ENCODE measurements at places on chromosomes 5 and 9.

- DNase-seq: no peak
Measured at GRCh38 chr5:177204281-177204680, 70.7 kb downstream of the NSD1 start.

DNA sequence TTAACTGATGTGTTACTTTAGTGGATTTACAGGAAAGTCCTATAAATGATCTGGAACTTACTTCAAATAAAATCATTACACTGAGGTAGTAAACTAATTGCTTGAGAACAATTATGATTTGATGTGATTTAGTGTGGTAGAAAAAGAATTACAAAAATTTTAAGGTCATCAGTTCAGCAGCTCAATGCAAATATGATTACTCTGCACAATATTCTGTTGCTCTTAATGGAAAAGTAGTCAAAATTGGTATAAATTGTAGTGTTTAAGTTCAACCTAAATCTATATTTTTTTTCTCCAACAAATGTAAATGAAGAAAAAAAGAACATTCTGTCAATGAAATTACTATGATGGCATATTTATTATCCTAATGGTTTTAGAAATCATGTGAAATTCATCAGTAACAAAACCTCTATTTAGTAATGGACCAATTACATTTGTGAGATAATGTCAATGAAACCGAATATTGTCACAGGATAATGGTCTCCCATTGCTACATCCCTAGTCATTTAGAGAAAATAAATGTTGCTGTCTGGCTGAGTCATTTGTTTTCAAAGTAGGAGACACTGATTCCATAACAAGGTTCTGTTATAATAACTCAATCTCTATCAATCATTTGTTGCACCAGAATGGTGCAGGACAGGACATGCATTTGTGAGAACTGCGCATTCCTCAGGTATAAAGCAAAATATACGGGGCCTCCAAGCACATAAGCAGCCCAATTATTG lies 177.1 kb downstream of the NFIB start:
- no peak for DNase-seq

- DNase-seq: no peak
Measured at GRCh38 chr5:74491586-74491985, 148.9 kb downstream of the ENC1 start.

GRCh38 chr5:145936401-145937131 lies at the start of gene SH3RF2:
Gene SH3RF2, plus strand, starts transcription at chr5:145936578. Its CDS starts 1,351 bp downstream, at chr5:145937929.
- peak; percentile 84 for DNase-seq

DNA sequence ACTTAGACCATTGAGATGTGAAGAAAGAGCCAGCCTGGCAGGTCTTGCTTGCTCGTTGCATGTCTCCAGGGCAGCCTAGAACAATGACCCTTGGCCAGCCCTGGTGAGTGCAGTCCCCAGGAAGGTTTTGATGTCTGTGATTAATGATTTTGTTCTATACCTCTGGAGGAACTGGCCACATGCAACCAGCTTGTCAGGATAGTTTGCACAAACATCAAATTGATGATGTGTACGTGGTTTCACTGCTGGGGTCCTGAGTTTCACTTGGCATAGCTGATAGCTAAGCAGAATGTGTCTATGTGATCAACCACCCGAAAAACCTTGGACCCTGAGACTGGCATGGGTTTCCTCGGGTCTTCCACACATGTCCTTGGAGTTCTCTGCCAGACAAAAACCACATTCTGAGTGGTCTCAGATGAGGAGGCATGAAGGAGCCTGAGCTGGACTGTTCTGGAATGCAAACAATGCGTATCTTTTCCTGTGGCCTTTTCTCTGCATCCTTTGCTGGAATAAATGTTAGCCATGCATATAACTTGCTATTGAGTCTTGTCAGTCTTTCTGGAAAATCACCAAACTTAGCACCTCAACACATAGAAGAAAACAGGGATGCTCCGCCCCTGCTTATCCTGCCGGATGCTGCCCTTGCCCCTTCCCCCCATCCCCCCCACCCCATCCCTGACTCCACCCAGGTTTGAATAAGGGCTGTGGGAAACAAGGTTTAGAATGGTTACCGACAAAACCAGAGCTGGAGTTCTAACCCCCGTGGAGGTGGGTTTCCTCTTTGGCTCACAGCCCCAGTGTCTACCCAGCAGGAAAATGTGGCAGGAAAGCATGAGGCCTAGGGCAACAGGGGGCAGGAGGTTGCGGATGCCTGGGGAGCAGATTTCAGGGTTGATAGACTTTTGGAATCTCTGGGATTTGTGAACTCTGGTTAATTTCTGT lies 50.1 kb upstream of the ANKRD33B start:
- DNase-seq: no peak

DNA sequence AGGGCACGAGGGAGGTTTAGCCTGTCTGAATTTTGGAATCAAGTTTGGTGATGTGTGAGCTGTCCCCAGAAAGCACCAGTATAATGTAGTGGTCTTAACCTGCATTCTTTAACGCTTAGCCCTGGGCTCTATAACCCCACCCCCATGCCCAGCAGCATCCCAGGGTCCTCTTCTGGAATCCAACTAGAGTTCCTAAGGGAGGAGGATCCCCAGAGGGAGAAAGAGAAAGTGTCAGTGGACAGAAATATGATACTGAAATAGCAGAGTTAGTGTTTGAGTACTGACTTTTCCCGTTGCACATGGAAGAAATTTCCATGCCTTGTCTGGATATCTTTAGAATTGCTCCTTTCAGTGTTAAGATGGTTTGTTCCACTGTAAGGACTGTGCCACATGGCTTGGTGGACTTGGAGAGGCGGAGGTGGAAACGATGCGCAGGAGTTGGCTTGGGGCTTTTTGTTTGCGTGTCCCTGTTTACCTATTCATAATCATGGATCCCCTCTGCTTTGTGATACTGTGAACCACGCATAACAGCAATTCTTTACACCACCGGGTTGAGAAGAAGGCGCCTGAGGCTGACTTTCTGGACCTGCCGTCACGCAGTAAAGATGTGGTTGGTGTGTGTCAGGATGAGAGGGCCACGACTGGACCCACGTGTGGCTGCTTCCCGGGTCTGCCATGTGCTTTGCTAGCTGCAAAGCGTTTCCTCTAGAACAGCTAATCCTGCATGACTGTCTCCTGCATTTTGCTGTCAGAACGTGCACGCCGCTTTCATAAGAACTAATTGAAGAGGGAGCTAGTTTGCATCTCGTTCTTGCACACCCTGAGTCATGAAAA lies 142.3 kb downstream of the SMARCA2 start:
- DNase-seq: peak; percentile 55

GRCh38 chr5:10489810-10490426 lies 48.2 kb downstream of the ROPN1L start:
- no peak for DNase-seq

GRCh38 chr5:122751293-122751782 lies 23.5 kb upstream of the SNX2 start:
- no peak for DNase-seq

GRCh38 chr5:121630402-121630801 lies 221.3 kb upstream of the FTMT start:
- no peak for DNase-seq

GRCh38 chr9:88535226-88536022 lies 446 bp downstream of the NXNL2 start:
- no peak for DNase-seq

GRCh38 chr5:164361986-164362385 lies 856.6 kb downstream of the MAT2B start:
- DNase-seq: no peak

- DNase-seq: no peak
Measured at GRCh38 chr5:89003563-89004036, 120.6 kb upstream of the MEF2C start.

GRCh38 chr9:36217256-36217968 lies 26.7 kb downstream of the CLTA start:
- DNase-seq: no peak

DNA sequence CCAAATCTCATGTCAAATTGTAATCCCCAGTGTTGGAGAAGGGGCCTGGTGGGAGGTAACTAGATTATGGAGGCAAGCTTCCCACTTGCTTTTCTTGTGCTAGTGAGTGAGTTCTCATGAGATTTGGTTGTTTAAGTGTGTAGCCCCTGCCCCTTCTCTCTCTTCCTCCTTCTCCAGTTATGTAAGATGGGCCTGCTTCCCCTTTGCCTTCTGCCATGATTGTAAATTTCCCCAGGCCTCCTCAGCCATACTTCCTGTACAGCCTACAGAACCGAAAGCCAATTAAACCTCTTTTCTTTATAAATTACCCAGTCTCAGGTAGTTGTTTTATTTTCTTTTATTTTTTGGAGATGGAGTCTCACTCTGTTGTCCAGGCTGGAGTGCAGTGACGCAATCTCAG lies 18.2 kb upstream of the TXNDC8 start:
- no peak for DNase-seq

DNA sequence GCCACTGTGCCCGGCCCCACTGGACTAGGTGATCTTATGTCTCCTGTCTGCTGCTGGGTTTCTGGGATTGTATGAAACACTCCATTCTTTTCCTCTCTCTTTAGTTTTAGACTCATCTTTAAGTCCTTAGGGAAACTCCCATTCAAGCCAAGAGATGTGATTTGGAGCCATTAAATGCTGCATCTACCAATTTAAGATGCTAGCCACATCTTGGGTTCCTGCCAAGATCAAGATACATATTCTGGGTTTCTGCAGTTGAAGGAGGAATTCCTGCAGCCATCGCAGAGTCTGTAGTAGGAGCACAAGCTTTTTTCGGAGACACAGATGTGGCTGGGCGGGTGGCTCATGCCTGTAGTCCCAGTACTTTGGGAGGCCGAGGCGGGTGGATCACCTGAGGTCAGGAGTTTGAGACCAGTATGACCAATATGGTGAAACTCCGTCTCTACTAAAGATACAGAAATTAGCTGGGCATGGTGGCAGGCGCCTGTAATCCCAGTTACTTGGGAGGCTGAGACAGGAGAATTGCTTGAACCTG lies 23.2 kb downstream of the STXBP1 start:
- DNase-seq: no peak

DNA sequence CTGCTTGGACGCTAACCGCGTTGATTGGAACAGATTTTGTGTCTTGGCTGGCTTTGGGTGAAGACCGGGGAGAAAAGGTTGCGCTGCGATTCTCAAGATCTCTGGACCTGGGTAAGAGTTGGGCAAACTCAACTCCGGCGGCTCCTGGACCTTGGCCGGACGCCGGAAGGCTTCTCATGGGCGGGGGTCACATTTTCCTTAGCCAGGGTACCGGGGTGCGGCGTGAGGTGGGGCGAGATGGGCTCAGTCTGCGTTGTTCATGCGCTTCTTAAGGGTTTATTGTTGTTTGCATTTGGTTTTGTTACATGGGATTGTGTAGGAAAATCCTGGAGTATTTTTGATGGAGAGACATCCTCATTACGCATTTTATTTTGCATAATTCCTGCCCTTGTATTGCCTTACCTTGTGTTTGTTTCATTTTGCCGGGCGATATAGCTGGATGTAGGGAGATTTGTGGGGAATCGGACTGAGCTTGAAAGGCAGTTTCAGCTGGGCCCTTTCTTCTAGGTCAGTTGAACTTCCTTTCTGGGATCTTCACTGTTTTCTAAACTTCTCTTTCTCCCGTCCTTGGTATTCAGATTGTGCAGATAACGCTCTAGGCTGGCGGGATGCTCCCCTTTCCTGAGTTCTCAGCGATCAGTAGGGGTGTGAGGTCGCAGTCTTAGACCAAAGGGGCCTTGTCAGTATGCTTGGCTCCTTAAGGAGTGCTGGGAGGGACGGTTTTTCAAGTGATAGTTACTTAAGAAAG lies 524 bp downstream of the MEGF10 start:
- DNase-seq: peak; percentile 32

- DNase-seq: no peak
Measured at GRCh38 chr9:137613738-137614523, 4.9 kb upstream of the EHMT1 start.

DNA sequence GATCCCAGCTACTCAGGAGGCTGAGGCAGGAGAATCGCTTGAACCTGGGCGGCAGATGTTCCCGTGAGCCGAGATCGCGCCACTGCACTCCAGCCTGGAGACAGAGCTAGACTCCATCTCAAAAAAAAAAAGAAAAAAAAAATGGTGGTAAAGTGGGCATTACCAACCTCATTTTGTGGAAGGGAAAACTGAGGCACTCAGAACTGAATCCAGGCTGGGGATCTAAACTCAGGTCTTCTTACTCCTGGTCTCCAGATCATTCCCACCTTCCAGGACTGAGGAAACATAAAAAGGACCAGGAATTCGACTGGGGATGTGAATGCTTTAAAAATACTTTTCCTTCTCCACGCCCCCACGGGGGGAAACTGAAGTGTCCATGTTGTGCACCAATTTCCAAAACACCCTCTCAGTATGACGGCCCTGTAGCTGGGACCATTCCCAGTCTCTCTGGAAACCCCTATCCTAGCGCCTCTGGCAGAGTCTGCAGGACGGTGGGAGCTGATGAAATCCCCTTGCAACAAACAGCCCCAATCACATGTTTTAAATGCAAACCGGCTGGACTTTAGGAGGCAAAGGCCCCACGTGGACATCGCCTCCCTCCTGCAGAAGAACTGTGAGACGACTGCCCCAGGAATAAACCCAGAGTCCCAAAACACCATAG lies 8.9 kb upstream of the AKNA start:
- DNase-seq: peak; percentile 80

GRCh38 chr5:81972492-81972783 lies 615 bp downstream of the ATG10 start:
- no peak for DNase-seq

GRCh38 chr5:57937501-57938173 lies 455.0 kb upstream of the ACTBL2 start:
- DNase-seq: no peak

GRCh38 chr9:68530618-68531017 lies 10.1 kb downstream of the TMEM252 start:
- DNase-seq: peak; percentile 39

DNA sequence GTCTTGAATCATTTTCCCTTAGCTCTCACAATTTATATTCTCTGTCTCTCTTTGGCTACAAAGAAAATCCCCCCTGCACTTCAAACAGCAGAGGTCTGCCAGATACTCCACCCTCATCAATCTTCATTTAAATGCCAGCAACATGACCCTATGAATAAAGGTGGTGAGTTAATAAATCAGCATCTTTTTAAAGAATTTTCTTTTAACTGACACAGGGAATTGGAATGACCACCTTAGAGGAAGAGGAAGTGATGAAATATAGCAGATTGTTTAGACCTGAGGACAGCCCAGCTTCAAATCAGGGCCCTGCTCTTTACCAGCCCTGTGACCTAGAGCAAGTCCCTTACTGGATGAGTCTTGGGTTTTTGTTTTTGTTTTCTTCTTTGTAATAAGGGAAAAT lies 223.1 kb upstream of the PAPPA start:
- DNase-seq: no peak

GRCh38 chr9:94696545-94696944 lies 30.0 kb upstream of the AOPEP start:
- no peak for DNase-seq

DNA sequence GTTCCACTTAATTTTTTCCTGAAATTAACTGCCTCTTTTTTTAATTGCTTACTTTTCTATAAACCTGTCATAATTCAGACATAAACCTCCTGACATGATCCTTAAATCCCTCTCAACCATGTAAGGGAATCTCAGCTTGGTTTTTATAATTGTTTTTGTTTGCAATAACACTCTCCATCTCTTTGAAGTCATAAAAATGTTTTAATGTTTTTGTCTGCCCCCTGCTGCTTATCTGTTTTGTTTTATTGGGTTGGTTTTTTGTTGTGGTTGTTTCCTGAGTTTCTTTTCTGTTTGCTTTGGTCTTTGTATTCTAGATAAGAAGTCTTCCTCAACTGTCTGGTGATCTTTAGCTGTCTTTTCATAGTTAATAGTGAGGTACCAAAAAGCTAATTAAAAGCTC lies 142.0 kb downstream of the CDH6 start:
- DNase-seq: no peak

All from left hindlimb (tissue), 1 donor.